ENCODE measurements at places on chromosomes 6 and 20.

- no peak for DNase-seq
These were observed 594.9 kb downstream of the CDH26 start for GRCh38 chr20:60553095-60553494.

- DNase-seq = no peak
These were observed 188.4 kb downstream of the JARID2 start for GRCh38 chr6:15434263-15434662.

GRCh38 chr20:32831982-32832381 is 12.2 kb downstream of the MAPRE1 start:
- DNase-seq = no peak

GRCh38 chr20:44422083-44422482 is 53.6 kb upstream of the TTPAL start:
- DNase-seq = no peak

- no peak for DNase-seq
These were observed 52.7 kb downstream of the TXLNB start for GRCh38 chr6:139239064-139239463.

DNA sequence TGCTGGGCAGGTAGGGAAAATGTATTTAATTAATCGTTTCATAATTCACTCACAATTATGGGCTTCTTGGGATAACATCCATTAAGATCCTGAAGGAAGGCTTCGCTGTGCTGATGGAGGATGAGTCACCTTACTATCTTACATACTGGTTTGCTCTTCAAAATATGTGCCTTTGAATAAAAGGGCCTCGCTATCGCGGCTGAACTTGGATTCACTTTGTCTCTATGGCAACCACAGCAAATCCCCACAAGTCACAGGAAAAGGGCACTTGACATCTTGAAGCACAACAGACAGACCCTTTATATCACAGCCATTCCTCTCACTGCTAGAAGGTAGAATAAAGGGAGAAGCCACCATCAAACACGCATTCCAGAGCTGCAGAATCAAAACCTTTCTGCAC is 141.3 kb upstream of the MYLIP start:
- no peak for DNase-seq

- no peak for DNase-seq
These were observed 8.7 kb upstream of the GMEB2 start for GRCh38 chr20:63635431-63636141.

- DNase-seq = no peak
These were observed 8.3 kb downstream of the TFAP2A start for GRCh38 chr6:10406556-10406955.

DNA sequence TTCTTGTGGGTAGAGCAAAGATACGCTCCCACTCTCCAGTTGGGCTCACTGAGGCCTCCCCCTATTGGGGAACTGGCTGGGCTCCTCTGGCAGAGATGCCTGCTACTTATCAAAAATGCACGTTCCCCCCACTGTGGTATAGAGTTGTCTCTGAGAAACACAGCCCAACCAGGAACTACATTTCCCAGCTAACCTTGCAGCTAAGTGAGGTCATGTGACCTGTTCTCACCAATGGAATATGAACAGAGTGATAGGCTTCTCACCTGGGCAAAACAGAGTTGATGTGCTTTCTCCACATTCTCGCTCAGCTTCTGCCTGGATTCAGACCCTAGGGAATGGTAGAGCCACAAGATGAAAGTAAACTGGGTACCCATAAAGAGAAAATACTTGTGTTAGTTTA is 49.1 kb upstream of the PTPRT start:
- no peak for DNase-seq

DNA sequence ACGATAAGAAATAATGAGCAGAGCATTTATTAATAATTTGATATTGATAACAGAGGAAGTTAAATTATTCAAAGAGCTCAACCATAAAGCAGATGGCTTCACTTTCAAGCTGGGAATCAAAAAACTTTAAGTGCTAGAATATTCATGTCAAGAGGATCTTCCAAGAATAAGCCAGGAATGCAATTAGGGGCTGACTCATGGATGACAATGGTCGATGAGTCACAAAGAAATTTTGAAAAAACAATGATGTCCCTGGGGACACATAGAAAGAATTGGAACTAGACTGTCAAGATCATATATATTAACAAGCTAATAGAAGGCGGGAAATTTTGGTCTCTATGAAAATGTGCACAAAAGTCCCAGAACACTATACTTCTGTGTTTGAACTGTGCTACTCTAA is 304.1 kb downstream of the LAMA2 start:
- no peak for DNase-seq

DNA sequence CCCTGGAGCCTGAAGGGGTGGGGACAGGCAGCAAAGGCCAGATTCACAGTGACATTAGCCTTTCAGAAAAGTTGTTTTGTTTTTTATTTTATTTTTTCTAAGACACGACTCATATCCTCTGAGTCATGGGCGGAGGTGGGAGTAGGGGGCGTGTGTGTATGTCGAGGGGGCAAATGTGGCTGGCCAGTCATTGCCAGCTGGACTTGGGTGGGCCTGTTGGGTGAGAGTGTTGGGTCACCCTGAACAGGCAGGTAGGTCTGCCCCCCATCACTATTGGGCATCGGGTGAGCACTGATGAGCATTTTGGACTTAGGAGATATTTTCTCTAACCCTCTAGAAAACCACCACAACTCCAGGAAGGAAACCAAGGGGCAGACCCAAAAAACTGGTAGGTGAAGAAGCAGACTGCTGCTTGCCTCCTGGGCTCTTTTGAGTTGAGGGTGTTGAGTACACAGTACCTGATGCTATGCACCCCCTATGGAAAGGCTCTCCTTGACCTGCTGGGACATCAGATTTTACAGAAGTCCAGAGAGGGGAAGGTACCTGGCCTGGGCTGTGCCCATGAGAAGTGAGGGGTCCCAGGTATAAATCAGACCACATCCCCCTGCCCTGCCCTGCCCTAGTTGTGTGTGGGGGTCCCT is 5.6 kb downstream of the SMIM29 start:
- no peak for DNase-seq

- no peak for DNase-seq
These were observed 68.5 kb downstream of the MRPL14 start for GRCh38 chr6:44058617-44059358.

DNA sequence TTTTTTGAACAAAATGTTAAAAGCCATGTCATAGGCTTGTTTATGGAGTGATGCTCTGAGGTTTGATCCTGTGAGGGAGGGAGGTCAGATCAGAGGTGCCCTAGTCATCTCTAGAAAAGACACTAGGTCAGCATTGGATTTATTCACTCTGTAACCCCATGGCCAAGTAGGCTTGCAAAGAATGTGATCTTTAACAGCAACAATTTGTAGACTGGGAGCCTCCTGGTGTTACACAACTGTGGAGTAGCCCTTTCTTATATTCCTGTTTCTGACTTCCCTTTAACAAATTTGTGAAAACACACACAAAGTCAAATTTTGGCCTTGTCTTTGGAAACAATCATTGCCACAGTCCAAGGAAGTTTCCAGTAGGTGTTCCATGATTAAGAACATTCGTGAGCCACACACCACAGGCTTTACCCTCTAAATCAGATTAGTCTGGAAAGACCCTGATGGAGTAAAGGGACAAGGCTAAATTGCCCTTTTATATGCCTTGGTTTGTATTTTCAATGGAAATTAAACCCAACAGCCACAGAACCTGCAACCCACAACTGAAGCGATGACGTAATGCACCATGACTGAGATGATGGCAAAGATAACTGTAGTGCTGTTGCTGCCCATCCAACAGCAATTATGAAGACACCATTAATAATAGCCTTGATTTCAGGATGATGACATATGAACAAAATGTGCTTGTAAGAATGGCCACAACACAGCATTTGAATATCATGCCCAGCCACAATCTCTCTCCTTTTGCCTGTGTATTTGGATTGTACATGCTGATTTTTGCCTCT is 22.1 kb downstream of the SCP2D1 start:
- DNase-seq = no peak

DNA sequence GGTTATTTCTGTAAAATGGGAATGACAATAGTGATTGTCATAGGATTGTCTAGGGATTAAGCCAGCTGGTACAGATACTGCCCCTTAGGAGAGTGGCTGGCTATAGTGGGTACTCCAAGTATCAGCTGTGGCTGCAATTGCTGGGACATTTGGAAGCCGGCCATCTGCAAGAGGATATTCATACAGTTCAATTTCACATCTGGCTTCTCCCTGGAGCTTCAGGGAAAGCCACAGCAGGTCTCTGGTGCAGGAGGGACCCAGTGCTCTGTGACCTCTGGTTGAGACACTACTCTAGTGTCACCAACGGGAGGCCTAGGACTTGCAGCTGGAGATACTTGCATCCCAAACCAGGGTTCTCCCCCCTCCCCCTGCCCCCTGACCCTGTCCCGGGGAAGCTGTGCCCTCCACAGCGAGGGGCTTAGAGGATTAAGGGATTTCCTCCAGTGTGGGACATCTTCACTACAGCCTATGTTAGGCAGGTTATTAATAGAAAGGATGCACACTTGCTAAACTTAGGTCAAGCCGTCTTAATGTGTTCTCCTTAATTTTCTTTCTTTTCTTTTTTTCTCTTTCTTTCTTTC is 2.7 kb downstream of the SLC2A10 start:
- no peak for DNase-seq

GRCh38 chr6:147664092-147664491 is 155.6 kb downstream of the SAMD5 start:
- DNase-seq = no peak

- no peak for DNase-seq
These were observed 10.5 kb upstream of the ANGPT4 start for GRCh38 chr20:926670-927069.

- DNase-seq = no peak
These were observed 7.1 kb upstream of the GRM4 start for GRCh38 chr6:34152806-34153520.

- peak; percentile 52 for DNase-seq
These were observed 901 bp upstream of the TRIM26 start for GRCh38 chr6:30213957-30214656.

GRCh38 chr6:37354526-37355384 is 972 bp downstream of the RNF8 start:
- no peak for DNase-seq

- no peak for DNase-seq
These were observed 165.8 kb upstream of the SUPT3H start for GRCh38 chr6:45543298-45544235.

DNA sequence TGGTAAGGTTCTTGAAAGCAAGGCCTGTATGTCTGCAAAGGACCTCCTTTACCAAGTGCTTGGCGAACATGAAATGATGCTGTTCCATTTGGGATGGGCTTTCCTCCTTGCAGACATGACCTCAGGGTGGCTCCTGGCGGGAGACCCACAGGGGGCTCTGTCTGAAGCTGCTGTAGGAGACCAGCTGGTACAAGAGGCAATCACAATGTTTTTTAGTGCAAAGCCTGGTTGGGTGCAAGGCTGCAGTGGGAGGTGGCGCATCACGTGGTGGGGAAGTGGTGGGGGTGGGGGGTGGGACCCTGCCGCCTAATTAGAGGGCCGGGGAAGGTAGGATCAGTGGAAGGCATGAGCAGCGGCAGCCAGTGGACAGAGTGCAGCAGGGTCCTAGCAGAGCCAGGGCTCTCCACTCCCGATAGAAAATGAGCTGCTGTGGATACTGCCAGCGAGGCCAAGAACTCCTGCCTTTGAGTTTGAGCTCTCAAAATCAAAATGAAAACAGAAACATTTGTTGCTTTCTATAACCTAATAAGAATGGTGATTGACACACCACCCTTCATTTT is 9.1 kb upstream of the ARMC2 start:
- DNase-seq = no peak

DNA sequence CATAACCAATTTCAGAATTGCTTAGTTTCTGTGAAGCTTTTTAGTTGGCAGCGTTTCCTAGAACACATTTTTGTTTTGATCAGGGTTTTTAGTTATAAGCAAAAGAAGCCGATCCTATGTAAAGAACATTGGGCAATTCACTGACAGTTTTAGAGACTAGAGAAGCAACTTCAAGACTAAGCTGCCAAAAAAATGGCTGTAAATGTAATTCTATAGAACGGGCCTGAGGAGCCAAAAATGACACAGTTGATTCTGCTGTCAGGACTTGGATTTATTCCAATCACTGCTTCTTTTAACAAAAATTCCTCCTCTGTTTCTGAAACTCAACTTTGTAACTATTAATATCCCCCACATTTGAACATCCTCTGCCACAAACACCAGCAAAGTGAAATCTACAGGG is 236.0 kb upstream of the EYS start:
- no peak for DNase-seq

GRCh38 chr20:41175201-41175651 is 37.9 kb downstream of the PLCG1 start:
- DNase-seq = no peak

- no peak for DNase-seq
These were observed 457.8 kb downstream of the MEI4 start for GRCh38 chr6:78110641-78111040.

- no peak for DNase-seq
These were observed 122.2 kb downstream of the MTFR2 start for GRCh38 chr6:136127873-136128272.

GRCh38 chr20:23655491-23656211 is 17.9 kb upstream of the CST3 start:
- no peak for DNase-seq

- DNase-seq = no peak
These were observed 13.8 kb downstream of the SYTL3 start for GRCh38 chr6:158663625-158664165.

GRCh38 chr20:62390317-62391164 is 3.6 kb downstream of the RPS21 start:
- DNase-seq = no peak

DNA sequence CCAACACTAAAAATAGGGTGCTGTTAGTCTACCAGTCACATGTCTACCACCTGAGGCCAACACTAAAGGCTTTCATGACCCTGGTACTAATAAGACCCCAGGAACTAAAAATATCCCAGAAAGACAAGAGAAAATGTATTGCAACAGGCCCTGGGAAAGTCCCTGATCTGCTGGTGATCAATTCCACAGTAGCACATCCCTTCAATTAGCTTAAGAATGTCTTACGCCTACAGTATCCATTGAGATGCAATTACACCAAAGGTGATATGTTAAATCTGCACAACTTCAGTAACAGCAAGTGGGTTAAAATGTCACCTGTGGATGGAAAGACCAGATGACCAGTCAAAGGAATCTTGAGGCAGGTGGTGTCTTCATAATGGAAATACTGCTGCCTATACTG is 3.1 kb downstream of the SEMG1 start:
- DNase-seq = no peak

DNA sequence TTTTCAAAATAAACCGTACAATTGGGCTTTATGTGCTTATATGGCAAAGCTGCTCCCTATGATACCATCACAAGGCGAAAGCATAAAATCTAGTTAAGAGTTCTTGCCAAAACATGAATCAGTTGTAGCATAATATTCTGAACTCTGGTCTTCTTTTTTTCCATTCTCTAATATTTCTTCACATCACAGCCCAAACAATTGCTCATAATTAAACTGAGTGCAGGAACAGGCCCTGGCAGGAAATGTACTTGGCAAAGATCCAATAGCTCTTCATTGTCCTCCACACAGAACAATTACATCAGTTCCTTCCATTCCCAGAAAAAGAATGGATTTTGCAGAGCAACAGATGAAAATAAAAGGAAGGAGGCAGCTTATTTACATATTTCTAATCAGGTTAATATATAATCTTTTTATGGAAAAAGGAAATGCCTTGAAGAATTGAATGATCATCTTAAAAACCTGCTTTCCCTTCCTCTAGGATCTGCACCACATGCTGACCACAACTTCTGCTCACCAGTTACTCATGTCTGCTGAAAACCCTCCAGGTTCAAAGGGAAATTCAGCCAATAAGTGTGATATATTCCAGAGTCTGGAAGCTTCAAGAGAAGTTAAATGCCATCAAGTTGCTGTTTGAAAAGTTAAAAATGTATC is 123.3 kb upstream of the COL21A1 start:
- peak; percentile 41 for DNase-seq
